CD14-positive monocyte (primary cell): ENCODE measurements at places on chromosomes 12 and 14. TPM values are rescaled to one million over a fixed set of nuclear protein-coding genes. Genes with fewer than 3 reads are reported as not detected.

DNA sequence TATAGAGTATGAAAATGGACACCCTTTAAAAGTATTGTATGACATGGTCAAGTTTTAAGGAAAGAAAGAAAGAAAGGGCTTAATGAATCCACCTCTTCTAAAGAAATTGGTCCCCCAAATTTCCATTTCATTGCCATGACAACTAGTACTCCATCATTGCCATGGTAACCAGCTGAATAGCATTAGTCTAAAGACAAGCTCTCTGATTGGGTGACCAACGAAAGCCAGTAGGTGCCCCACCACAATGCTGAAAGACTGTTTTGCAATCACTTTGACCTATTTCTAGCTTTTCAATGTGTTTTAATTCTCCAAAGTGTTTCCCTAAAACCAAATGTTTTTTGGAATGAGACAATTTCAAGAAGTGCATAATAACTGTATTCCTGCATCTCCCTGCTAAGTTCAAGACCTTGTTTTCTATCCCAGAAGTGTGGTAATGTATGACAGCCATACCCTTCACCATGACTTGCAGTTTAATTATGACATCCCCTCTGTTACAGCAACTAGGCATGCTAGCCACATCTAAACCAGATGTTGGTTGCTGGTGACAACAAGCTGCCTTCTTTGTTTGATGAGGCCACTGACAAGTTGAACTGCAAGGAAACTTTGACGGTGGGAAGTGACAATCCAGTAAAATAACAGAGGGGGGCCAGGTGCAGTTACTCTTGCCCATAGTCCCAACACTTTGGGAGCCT, 46.7 kb downstream of the KICS2 start:
- peak; percentile 11 for DNase-seq
- H3K27me3 ChIP-seq = no peaks in the 10 kb centered on the region
- no peaks in the 10 kb centered on the region for H3K36me3 ChIP-seq
- H3K4me1 ChIP-seq = no peaks in the 10 kb centered on the region
- H3K4me3 ChIP-seq = no peak overlapping the region

GRCh38 chr14:35333797-35334743, 41.9 kb downstream of the PSMA6 start:
- no peak overlapping the region for H3K4me3 ChIP-seq
- H3K27ac ChIP-seq = no peak overlapping the region
- no peaks in the 10 kb centered on the region for H3K36me3 ChIP-seq
- peaks cover 62% of the 10 kb centered on the region for H3K4me1 ChIP-seq

Gene SLCO1A2
- polyA plus RNA-seq = not detected

Gene IL23A
- 4.1 and 4.8 TPM in 2 replicates for polyA plus RNA-seq

DNA sequence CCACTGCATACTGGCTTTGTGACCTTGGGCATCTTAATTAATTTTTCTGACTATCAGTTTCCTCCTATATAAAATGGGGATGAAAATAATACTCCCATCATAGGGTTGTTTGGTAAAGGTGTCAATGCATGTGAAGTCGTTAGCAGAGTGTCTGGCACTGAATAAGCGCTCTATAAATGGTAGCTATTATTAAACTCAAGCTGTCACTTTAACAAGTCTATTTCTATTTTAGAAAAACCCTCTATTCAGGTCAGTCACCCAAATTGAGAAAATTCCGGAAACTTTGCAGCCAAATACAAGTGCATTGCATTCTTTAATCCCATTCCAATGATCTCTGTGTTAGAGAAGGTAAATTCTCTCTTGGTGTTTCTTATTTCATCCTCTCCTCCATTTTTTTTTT, 363.1 kb downstream of the SYT1 start:
- no peaks in the 10 kb centered on the region for H3K4me1 ChIP-seq
- H3K4me3 ChIP-seq = no peak overlapping the region
- DNase-seq = no peak
- no peak overlapping the region for H3K27ac ChIP-seq
- H3K27me3 ChIP-seq = no peaks in the 10 kb centered on the region

GRCh38 chr12:118373616-118374015, 909 bp upstream of the TAOK3 start:
- no peaks in the 10 kb centered on the region for H3K27me3 ChIP-seq
- H3K36me3 ChIP-seq = no peaks in the 10 kb centered on the region
- peak overlapping the region; percentile 56 for H3K27ac ChIP-seq
- H3K4me1 ChIP-seq = peaks cover 44% of the 10 kb centered on the region

Gene RNU6-7
- not detected for polyA plus RNA-seq

DNA sequence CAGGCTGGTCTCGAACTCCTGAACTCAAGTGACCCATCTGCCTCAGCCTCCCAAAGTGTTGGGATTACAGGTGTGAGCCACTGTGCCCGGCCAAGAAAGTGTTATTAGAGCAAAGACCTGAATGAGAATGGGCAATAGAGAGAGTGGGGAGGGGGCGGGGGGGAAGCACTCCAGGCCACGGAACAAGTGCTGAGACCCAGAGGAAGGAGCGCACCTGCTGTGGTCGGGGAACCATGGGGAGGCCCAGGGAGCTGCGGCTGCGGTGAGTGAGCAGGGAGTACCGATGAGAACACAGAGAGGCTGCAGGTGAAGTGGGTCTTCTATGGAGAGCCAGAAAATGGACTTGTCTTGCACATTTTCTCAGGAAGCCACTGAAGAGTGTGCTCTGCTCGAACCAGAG, 10.8 kb downstream of the SMIM41 start:
- H3K4me1 ChIP-seq = no peaks in the 10 kb centered on the region
- H3K36me3 ChIP-seq = no peaks in the 10 kb centered on the region
- no peak overlapping the region for H3K4me3 ChIP-seq
- peaks cover 17% of the 10 kb centered on the region for H3K27me3 ChIP-seq
- no peak for DNase-seq
- H3K27ac ChIP-seq = no peak overlapping the region
